ENCODE measurements at places on chromosomes 7 and 10.

- no peaks in the 10 kb centered on the region for H3K27me3 ChIP-seq
- H3K4me1 ChIP-seq = no peaks in the 10 kb centered on the region
- DNase-seq = no peak
- H3K4me3 ChIP-seq = no peak overlapping the region
These were observed 119.6 kb downstream of the DOCK1 start for GRCh38 chr10:127024685-127025435.

GRCh38 chr10:126595160-126595559, 75.3 kb downstream of the C10orf90 start:
- H3K4me1 ChIP-seq = peaks cover 2% of the 10 kb centered on the region
- H3K36me3 ChIP-seq = no peaks in the 10 kb centered on the region
- H3K27me3 ChIP-seq = no peaks in the 10 kb centered on the region
- H3K27ac ChIP-seq = no peak overlapping the region
- no peak overlapping the region for H3K4me3 ChIP-seq

DNA sequence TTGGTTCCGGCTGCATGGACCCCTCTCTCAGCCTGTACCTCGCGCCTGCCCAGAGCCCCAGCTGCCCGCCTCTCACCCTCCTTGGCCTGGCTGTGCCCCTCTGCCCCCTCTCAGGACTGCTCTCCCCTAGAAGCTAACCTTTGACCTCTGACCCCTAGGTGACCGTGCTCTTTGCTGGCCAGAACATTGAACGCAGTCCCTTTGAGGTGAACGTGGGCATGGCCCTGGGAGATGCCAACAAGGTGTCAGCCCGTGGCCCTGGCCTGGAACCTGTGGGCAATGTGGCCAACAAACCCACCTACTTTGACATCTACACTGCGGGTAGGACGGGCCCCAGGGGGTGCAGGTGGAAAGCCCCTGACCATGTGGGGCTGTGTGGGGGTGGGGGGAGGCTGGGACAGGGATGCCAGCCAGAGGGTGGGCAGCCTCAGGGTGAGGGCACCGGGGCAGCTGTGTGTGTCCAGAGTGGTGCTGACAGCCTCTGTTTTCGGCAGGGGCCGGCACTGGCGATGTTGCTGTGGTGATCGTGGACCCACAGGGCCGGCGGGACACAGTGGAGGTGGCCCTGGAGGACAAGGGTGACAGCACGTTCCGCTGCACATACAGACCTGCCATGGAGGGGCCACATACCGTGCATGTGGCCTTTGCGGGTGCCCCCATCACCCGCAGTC, 8.0 kb downstream of the FLNC start:
- DNase-seq = no peak
- H3K4me1 ChIP-seq = peaks cover 10% of the 10 kb centered on the region
- no peak overlapping the region for H3K27ac ChIP-seq
- H3K4me3 ChIP-seq = no peak overlapping the region
- H3K36me3 ChIP-seq = no peaks in the 10 kb centered on the region

DNA sequence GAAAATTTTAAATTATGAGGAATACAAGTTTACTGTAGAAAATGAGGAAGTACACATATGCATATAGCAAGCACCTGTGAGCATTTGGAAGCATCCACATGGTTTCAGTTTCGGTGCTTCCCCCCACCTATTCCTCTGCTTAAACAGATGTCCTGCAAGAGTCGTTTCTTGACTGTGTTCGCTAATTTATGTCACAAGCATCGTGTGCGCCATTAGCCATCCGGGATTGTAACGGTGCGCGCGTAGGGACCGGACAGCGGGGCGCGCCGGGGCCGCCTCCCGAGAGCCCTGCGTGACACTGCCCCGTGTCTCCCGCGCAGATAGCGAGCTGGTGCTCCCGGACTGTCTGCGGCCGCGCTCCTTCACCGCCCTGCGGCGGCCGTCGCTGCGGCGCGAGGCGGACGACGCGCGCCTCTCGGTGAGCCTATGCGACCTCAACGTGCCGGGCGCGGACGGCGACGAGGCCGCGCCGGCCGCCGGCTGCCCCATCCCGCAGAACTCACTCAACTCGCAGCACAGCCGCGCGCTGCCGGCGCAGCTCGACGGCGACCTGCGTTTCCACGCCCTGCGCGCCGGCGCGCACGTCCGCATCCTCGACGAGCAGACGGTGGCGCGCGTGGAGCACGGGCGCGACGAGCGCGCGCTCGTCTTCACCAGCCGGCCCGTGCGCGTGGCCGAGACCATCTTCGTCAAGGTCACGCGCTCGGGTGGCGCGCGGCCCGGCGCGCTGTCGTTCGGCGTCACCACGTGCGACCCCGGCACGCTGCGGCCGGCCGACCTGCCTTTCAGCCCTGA, 90.9 kb downstream of the NEURL1 start:
- peaks cover 10% of the 10 kb centered on the region for H3K4me1 ChIP-seq
- no peaks in the 10 kb centered on the region for H3K27me3 ChIP-seq
- no peak overlapping the region for H3K27ac ChIP-seq
- H3K36me3 ChIP-seq = no peaks in the 10 kb centered on the region
- H3K4me3 ChIP-seq = no peak overlapping the region
- no peak for DNase-seq

DNA sequence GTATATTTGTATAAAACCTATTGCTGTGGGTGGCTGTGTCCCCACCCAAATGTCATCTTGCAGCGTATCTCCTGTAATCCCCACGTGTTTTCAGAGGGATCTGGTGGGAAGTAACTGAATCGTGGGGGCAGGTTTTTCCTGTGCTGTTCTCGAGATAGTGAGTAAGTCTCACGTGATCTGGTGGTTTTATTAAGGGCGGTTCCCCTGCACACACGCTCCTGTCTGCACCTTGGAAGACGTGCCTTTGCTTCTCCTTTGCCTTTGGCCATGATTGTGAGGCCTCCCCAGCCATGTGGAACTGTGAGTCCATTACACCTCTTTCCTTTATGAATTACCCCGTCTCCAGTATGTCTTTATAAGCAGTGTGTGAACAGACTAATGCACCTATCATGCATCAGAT, 97.6 kb downstream of the DYNC2I1 start:
- no peaks in the 10 kb centered on the region for H3K27me3 ChIP-seq
- H3K27ac ChIP-seq = no peak overlapping the region

All from neuronal stem cell (in vitro differentiated cells).